ENCODE measurements at places on chromosomes 7 and 10.

DNA sequence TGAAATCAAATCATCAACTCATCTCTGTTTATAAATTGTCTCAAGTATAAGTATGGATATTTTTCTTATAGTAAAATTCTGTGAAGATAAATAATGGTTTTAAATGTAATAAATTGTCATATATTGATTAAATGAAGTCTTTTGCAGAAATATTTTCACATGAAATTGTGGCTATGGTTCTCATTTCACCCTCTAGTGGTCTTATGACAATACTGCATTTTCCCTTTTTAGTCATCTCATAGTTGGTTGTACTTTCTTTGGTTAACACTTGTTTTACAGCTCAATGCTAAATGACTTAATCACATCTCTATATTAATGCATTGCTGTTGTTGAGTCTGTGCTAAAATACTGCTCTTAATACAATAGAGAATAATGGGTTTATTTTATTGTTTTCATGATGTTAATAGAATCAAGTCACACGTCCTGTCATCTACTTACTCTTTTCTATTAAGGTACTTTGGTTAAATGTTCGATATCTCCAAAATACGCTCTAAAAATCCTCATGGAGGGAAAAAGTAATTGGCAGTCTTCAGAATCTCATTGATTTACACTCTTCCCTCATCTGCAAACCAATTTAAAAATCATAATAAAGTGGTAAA lies 38.0 kb upstream of the CACNA2D1 start:
- no peak for DNase-seq

- DNase-seq: no peak
Observed at GRCh38 chr7:34497153-34497777, 160.8 kb upstream of the NPSR1 start.

DNA sequence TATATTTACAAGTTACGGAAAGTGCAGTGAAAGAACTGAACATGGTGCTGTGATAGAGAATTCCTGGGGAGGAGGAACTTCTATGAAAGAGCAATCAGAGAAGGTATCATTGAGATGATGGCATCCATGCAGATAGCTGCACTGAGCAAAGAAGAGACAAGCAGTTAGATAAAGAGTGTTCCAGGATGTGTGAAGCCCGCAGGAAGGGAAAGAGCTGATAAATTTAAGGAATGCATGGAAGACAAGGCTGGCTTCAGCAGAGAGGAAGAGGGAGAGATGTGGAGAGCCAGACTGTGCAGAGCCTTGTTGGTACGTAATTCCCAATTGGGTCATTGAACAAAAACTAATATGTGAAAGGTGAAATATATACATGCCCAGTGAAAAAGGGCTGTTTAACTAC lies 538.9 kb downstream of the INHBA start:
- no peak for DNase-seq

DNA sequence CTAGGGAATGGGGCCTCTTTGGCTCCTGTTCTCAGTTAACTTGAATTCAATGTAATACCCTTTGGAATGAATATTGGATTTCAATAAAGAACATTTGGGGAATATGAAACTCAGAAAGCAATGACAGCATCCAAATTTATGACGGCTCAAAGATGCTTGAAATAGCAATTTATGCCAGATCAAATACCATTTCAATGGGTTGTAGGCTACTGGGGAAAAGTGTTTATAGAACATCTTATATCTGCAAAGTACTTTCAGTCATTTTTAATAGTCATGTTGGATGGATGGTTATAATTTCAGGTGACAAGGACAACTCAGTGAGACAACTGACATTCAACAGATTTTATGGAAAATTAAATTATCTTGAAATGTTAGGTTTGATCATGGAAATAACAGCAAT lies 772.7 kb downstream of the PHTF2 start:
- DNase-seq: no peak

DNA sequence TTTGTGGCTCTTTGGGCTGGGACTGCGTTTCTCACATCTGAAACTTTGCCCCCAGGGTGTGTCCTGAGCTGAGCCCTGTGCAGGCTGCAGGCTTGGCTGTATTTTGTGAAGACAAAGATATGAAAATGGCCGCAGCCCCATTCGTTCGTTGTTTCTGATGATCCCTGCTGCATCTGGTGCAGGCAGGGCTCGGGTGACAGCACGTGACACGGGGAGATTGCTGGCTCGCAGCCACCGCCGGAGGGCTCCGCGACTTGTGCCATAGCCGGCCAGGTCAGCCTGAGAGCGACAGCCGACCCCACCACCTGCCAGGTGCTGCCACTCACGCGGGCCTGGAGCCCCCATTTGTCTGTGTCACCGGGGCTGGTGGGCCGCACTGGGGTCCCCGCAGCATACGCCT lies 81.3 kb downstream of the ZRANB1 start:
- no peak for DNase-seq

DNA sequence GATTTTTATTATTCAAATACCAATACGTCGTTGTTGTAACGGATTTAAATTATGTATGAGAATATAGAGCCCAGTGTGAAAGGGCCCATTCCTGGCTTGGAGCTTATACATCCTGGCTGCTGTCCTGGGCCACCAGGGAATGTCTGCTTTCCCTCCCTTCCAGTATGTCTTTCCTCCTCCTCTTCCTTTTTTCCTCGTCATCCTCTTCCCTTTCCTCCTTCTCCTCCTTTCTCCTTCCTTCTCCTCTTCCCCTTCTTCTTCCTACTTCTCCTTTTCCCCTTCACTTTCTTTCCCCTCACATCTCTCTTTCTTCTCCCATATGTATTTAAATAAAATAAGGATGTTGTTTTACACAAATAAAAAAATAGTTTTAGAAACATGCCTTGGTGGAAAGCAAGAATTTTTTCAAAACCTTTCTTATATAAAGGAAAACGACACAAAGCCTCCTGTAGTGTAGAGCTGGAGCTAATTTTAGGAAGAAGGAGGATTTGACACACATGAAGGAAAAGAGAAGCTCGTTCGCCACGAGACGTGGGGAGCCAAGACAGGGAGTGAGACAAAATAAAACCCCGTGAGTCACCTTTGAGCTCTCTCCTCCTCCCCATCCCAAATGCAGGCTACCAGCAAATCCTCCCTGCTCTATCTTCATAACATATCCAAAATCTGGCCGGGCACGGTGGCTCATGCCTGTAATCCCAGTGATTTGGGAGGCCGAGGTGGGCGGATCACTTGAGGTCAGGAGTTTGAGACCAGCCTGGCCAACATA lies 301.1 kb upstream of the LYZL1 start:
- no peak for DNase-seq

DNA sequence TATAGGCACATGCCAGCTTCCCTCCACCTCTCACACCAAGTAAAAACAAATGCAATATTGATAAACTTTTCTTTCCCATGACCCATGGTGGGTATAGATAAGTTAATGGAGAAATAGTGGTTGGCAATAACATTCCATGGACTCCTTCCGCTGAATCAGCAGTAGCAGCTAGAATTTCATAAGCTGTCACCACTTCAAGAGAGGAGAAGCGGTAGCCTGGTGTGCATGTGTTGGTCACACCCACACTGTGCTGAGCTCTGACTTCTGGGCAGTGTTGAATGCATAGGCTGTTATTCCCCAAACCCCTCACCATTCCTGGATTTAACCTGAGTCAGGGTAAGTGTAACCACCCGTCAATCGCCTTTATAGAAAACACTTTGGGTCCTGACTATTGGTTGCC lies 32.5 kb upstream of the BMPER start:
- no peak for DNase-seq

DNA sequence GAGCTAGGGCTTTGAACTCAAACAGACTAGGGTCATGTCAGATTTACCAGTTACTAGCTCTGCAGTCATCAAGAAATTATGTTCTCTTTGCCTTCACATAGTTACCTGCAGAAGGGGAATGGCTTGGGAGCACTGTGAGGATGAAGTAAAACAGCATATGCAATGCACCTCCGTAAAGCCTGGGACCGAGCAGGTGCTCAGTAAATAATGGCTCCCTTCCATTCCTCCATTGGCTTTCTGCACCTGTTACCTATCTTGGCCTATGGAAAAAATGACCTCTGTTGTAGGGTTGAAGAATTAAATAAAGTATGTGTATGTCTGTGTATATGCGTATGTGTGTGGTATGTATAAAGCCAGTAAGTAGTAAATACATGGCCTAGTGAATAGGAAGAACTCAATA lies 78.8 kb downstream of the PDE1C start:
- no peak for DNase-seq

DNA sequence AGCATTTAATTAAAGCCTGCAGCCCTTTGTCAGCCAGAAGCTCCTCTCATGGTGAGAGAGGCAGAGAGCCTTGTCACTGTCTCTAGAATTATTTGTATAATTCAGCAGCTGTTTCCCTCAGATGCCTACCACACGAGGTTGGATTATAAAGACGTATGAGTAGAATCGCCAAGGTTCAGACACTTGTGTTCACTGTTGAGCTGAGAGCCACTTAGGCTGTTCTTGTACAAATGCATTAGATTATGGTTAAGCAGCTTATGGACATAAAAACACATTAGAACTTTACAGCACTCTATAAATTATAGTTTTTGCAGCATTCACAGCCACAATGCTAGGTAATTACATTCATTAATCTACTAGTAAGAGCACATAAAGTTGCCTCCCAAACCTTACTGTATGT lies 282.6 kb downstream of the AUTS2 start:
- DNase-seq: no peak
